CD4-positive, alpha-beta T cell treated with Interleukin-12 subunit alpha and Interleukin-12 subunit beta, for 1 hour (primary cell): ENCODE measurements at places on chromosomes 7 and 10.
A peak's percentile ranks its signal among the peaks of the same experiment; 100 is the strongest.

- no peak for DNase-seq
These were observed 93.1 kb upstream of the STEAP4 start for GRCh38 chr7:88399696-88400240.

- DNase-seq: no peak
These were observed 108.5 kb downstream of the KCNMA1 start for GRCh38 chr10:77529050-77529576.

GRCh38 chr7:38893061-38893460 lies 15.9 kb downstream of the VPS41 start:
- DNase-seq: no peak

GRCh38 chr7:94332571-94332970 lies 62.1 kb upstream of the COL1A2 start:
- no peak for DNase-seq

DNA sequence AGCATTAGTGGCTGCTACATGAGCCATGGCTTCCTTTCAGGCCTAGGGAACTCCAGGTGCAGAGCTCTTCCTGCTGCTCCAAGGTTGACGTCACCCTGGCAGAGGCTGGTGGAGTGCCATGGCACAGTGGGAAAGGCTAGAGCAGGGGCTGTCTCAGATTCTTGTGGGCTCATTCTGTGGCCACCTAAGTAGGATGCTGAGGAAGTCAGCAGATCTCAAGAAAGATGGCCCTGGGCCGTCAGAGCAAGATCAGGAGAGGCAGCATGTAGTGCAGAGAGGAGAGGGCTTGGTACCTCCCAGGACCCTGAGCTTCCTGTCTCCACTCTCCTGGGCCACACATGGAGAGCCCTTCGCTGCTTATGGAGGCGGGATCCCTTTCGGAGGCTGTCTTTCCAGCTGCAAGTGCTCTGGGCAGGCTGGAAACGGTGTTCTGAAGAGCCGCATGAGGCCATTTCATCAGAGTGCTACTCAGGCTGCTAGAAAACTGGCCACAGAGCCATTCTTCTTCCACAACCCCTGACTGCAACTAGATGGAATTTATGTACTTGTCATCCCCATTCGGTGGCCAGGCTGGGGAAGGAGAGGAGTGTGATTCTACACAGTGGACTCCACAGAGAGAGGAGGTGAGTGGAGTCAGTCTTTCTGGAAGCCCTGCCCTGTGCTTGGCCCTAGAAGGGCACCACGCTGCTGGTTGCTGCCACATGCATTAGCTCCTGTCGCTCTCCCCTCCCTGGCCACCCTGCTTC lies 304.2 kb downstream of the RPS24 start:
- no peak for DNase-seq

DNA sequence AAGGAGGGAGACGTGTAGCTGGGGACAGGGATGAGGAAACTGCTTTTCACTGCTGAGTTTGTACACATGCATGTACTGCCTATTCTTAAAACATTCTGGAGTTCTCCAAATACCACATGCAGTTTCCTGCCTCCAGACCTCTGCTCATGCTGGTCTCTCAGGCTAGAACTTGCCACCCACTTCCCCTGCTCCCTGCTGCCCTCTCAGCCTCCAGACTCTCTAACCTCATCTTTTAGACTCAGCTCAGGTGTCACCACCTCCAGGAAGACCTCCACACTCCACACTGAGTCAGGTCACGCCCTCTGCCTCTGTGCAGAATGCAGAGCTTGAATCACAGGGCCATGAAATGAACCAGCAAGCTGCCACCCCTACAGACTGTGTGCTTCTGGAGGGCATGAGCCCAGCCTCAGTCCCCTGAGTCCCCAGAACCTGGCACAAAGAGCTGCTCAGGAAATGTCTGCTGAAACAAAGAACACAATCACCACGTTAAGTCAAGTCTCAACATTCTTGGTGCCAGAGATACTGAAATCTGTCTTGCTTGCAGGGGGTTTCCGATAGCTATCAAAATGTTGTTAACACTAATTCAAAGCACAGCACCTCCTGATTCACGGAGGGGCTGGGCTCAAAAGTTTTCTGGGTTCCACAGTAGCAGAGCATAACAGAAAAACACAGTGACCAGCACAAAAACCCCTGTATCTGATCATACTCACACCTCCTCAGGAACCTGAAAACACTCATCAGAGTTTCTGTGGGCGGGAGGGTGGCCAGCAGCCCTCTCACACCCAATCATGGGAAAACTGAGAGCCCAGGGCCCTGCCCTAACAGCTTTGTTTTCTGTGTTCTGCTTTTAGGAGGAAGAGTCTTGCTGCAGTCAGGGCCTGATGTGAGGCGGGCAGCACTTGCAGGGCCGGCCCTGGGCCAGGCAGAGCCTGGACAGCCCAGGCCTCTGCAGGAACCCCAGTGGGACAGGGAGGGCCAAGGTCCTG lies 21.1 kb downstream of the FAM53B start:
- peak; percentile 75 for DNase-seq

- no peak for DNase-seq
These were observed 703 bp upstream of the HILPDA start for GRCh38 chr7:128454808-128455542.

- DNase-seq: peak; percentile 72
These were observed 19.5 kb upstream of the GNA12 start for GRCh38 chr7:2863461-2864066.

DNA sequence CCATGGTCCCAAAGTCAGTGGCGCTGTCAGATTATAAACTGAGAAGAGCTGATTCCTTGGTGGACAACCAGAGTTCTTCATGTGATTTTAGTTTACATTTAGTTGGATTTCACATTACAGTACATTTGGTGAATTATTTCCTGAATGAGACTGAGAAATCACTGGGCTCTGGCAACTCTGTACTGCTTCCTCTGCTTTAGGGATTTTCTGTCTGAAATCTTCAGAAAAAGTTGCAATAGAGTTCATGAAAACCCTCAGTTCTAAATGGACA lies 242.6 kb downstream of the BICC1 start:
- DNase-seq: no peak

- DNase-seq: peak; percentile 37
These were observed 429.0 kb upstream of the MTPN start for GRCh38 chr7:136405931-136406777.

DNA sequence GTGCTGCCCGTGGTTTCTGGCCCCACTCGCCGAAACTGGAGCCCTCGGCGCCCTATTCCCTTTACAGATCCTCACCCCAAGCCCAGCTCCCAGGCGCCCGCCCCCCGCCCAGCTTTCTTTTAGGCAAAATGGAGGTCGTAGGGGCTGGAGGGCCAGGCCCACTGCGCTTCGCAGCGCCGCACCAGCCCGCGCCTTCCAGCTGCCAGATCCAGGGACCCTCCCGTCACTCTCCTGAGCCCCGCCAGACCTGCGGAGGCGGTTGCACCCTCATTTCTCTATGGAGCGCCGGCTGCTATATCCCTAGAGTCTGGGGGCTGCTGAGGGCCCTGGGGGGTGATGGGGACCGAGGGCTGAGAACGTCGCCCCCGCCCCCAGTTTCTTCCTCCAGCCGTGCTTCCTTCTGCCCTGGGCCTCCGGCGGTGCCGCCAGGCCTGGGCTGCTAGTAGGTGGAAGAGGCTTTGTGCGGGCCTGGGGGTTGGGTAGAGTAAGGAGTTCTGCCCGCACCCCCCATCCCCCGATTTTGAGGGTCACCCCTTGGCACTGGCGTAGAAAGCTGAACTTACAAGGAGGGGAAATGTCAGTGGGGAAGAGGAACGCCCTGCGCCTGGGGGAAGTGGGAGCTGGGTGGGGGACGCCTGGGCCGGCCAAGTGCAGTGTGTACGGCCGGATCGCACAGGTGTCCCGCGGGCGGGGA lies 1.0 kb downstream of the GNB2 start:
- no peak for DNase-seq

DNA sequence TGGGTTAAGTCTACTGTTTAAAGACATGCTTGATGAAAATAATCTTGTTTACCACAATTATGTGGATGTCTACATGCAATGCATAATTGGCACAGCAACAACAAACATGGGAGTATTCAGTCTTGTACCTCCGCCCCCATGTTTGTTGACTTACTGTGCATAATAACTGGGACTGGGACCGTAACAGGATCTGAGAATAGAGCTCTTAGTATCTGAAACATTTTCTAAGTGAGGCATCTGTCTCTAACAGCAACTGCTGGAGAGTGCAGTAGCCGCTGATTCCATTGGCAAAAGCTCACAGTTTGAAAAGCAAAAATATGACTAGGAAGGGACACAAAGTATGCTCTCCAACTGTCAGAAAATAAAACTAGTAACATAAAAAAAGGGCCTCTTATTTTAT lies 61.6 kb downstream of the ENO4 start:
- DNase-seq: no peak

GRCh38 chr10:110681023-110681681 lies 37.0 kb downstream of the RBM20 start:
- DNase-seq: peak; percentile 22

GRCh38 chr10:13816195-13816925 lies 229.6 kb downstream of the PRPF18 start:
- DNase-seq: no peak

DNA sequence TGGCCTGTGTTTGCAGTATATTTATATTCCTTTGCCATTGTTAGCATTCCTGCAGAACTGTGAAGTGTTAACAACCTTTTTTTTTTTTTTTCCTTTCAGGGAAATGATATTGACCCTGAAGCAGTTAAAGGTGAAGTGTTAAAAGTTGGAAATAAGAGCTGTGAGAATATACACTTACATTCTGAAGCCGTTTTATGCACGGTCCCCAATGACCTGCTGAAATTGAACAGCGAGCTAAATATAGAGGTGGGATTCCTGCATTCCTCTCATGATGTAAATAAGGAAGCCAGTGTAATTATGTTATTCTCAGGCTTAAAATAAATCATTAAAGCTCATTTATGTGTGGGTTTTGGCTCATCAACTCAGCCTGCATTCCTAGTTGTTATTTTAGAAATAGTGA lies 92.8 kb upstream of the CAPZA2 start:
- no peak for DNase-seq

DNA sequence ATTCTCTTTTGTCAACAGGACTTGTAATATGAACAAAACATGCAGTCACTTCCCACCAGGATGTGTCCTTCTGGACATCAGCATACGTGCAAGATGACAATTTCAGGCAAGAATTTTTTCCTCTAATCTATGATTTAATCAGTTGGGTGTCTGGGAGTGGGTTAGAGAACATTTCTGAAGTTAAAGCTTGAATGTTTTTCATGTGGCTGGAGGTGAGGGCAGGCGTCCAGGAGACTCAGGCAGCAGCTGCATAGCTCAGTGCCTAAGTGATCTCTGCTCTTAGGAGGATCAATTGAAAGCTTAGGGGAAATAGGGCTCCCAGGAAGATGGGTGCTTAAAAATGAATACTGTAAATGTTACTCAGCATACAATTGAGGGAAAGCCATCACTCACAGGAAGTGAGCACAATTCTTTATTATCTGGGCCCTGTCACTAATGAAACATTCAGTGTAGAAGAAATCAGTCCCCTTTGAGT lies 457.6 kb upstream of the KLF6 start:
- no peak for DNase-seq

- DNase-seq: peak; percentile 51
These were observed 44.5 kb upstream of the ACBD5 start for GRCh38 chr10:27285093-27285492.

DNA sequence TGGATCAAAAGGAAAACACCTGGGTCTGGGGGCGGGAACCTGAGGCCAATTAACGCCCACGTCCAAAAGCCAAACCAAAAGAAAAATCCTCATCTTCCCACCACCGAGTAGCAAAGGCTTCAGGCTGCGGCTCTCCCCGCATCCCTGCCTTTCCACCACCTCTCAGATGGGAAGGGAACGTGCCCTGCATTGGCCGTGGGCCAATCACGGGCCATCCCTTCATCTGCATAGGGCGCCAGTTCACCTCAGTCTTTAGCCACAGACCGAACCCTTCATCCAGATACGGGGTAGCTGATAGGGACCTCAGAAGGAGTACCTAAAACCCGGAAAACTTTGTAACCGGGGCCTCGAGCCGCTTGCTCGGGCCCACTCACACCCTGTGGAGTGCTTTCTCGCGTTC lies 626 bp downstream of the PRPF18 start:
- no peak for DNase-seq

GRCh38 chr10:113267619-113268562 lies 285.0 kb upstream of the HABP2 start:
- no peak for DNase-seq

GRCh38 chr7:122136639-122137245 lies 7.3 kb downstream of the AASS start:
- DNase-seq: no peak

GRCh38 chr7:36966039-36966438 lies 241.7 kb upstream of the AOAH start:
- DNase-seq: no peak

DNA sequence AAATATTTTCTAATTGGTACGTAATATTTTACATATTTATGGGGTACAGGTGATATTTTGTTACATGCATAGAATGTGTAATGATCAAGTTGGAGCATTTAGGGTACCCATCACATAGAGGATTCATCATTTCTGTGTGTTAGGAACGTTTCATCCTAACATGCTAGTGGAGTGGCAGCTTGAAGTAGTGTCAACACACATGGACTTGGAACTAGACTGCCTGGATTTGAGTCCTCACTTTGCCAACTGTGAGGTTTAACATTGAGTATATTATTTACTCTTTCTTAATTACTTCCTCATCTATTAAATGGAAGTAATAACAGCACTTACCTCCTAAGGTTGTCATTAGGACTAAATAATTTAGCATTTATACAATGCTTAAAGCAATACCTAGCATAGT lies 241.9 kb downstream of the PLXDC2 start:
- DNase-seq: no peak

DNA sequence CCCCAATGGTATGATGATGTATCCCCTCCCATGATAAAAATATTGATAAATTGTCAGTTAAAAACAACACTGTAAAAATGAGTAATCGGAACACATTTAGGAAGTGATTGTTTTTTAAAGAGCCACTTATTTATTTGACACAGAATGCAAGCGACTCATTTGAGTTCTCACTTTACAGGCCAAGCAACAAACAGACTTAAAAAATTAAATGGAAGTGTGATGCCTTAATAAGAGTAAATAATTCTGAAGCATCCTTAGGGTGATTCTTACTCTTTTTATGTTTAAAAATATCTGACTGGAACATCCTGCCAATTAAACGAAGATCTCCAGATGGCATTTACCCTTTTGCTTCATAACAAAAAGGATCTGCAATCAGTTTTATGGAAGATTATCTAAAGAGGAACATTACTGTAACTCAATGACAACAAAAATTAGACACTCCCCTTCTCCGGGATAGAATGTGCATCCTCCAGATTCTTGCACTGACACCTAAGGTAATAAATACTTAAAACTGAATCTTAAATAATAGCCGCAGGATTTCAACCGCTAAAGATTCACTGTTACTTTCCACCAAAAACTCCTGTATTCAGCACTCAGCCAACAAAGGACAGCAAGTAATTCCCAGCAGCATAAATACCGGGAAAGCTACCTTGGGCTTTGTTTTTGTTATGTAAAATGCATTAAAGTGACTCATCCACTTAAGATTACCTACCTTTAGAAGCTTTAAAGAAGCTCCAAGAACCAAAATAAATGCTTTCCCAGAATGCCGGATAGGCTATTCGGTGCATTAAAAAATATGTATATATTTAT lies 1.7 kb downstream of the CACNA2D1 start:
- DNase-seq: no peak

DNA sequence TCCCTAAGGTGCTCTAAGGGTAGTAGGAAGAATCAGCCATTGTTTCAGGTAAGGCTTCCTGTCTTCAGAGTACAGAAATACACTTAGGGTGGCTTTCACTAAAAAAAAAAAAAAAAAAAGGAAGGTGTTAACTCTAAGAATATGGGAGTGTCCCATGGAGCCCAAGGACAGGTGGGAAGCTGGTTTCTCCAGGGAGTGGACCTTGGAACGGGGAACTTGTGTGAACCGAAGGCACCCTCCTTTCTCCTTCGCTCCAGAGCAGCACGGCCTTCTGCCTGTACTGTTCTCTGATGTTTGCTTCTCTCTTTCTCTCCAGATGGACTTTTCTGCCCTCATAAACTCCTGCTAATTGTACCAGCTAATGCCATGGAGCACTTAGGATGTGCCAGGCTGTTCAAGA lies 6.2 kb downstream of the OPALIN start:
- DNase-seq: no peak
